Caki2 (cell line): ENCODE measurements at places on chromosomes 12 and 14. TPM values are rescaled to one million over a fixed set of nuclear protein-coding genes. Genes with fewer than 3 reads are reported as not detected.

- DNase-seq, result no peak
Observed at GRCh38 chr14:54782751-54783659, 119.6 kb downstream of the GCH1 start.

- DNase-seq, result no peak
Observed at GRCh38 chr14:33847066-33847465, 103.8 kb downstream of the EGLN3 start.

Gene AHNAK2
- total RNA-seq, result 37.7 and 40.7 TPM in 2 replicates

Gene DEPDC4
- total RNA-seq, result 2.0 TPM in 1 of 2 replicates, not detected in the other

Gene CCDC184
- total RNA-seq, result not detected in 2 replicates

Gene HEATR5A
- 8.9 and 39.6 TPM in 2 replicates for total RNA-seq

Gene BHLHE41
- total RNA-seq, result 5.8 and 70.0 TPM in 2 replicates
